ENCODE measurements at places on chromosomes 16 and 17.

- DNase-seq, result no peak
These were observed 301.7 kb upstream of the PMFBP1 start for GRCh38 chr16:72473631-72474030.

DNA sequence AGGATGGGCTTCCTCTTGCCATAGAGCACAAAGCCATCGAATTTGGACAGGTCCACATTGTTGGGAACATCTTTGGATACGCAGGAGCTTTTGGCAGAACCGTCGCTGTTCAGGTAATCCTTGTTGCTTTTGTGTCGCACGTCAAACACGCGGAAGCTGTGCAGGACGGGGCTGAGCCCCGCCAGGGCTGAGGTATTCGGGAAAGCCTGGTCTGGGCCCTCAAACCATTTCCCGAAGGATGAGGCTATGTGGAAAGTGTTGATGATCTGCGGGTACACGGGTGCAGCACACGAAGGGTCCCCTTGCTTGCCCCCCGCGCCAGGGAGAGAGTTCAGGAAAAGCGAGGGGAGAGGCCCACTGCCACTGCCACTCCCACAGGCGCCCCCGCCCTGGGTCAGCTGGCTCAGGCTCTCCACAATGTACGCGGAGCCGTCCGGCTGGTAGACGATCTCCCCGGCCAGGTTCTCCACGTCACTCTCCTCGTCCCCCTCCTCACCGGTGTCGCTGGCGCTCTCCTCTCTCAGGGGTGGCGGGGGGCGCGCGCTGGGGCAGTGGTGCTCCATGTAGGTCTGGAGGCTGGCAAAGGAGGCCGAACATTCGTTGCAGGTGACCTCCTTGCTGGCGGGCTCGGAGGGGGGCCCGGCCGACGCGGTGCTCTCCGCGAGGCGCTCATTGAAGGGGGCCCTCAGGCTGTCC, 88.5 kb downstream of the ZFHX3 start:
- DNase-seq, result no peak

- no peak for DNase-seq
These were observed 20.8 kb downstream of the TRPV2 start for GRCh38 chr17:16435925-16436886.

DNA sequence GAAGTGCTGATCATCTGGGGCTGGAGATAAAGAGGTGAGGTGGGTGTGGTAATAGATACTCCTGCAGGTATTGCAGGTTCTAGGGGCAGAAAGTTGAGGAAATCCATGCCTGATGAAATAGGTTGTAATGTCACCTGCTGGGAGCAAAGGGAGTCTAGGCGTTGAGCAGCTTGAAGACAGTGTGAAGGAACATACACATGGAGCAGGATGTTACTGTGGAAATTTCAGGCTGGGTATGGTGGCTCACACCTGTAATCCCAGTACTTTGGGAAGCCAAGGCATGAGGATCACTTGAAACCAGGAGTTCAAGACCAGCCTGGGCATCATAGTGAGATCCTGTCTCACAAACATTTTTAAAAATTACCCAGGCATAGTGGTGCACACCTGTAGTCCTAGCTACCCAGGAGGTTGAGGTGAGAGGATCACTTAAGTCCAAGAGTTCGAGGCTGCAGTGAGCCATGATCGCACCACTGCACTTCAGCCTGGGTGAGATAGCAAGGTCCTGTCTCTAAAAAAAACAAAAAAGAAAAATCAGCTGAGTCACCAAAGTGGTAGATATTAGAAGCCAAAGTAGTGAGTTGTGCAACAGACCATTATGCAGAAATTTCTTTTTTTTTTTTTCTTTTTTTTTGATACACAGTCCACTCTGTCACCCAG, 9.1 kb upstream of the CRYBA1 start:
- DNase-seq, result no peak

- no peak for DNase-seq
These were observed 21.3 kb downstream of the C16orf74 start for GRCh38 chr16:85729452-85730185.

GRCh38 chr17:5820721-5821456, 236.6 kb upstream of the NLRP1 start:
- DNase-seq, result no peak

- no peak for DNase-seq
These were observed 15.0 kb upstream of the SLC12A3 start for GRCh38 chr16:56849690-56850680.

DNA sequence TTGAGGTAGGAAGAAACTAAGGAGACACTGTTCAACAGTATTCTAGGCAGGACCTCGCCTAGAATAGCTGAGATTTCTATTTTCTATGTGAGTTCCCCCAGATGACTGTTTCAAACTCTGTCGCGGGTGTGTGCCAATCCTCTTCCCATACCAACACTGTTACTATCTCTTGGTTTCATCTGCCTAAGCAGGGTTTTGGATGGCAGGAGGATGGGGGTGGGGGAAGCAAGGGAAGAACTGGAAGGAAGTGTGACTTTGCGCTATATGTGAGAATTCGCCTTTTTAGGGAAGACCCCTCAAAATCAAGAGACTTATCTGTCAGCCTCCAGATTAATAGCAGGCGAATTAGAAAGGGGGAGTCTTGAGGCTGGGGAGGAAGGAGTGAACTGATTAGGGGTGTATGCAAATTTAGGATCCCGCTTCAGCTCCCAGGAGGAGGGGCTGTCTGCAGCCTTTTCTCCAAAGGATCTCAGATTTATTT, 521 bp upstream of the G6PC3 start:
- DNase-seq, result no peak

- DNase-seq, result no peak
These were observed 767.6 kb downstream of the KCNJ18 start for GRCh38 chr17:22459953-22460350.

DNA sequence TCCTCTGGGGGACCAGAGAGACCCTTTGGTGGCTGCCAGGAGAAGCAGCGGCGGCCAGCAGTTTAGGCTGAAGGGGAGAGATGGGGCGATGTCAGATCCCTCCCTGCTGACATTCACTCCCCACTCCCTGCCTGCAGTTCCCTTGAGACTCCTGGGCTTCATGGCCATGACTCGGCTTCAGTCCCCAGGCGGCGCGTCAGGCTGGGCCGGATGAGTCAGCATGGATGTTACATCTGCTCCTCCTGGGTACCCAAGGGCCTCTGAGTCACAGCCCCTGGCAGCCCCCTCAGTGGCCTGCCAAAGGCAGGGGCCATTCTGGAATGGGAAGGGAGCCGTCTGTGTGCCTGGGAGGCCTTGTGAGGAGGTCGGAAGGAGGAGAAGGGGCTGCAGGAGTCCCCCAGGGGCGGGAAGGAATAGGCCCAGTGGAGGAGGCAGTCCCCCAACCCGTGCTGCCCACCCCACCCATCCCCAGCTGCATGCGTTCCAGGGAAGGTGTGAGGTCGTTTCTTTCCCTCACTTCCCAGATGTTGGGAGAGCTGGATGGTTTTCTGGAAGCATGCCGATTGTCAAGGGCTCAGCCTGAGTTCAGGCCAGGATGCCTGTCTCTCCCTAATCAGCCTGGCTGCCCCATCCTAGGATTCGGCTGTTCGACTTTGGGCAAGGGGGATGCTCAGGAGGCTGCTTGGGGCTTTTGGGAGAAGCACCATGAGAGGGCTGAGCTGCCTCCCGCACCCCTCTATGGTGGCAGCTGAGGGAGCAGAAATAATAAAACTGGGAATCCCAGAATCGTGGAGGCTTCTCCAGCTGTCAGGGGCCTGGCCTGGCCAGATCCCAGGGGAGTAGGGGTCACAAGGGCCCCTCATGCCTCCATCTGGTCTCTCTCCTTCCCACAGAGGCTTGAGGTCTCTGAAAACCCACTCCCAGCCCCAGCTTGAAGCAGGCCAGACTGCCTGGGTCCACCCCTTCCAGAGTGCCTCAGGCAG, 9.7 kb downstream of the RHBDL3 start:
- DNase-seq, result no peak

- no peak for DNase-seq
These were observed 169.5 kb downstream of the C16orf78 start for GRCh38 chr16:49542946-49543630.

GRCh38 chr17:57984261-57984890, 3.7 kb downstream of the VEZF1 start:
- DNase-seq, result no peak

GRCh38 chr17:72063262-72063661, 57.6 kb upstream of the SOX9 start:
- no peak for DNase-seq

GRCh38 chr16:48687421-48688038, 77.5 kb upstream of the N4BP1 start:
- no peak for DNase-seq

DNA sequence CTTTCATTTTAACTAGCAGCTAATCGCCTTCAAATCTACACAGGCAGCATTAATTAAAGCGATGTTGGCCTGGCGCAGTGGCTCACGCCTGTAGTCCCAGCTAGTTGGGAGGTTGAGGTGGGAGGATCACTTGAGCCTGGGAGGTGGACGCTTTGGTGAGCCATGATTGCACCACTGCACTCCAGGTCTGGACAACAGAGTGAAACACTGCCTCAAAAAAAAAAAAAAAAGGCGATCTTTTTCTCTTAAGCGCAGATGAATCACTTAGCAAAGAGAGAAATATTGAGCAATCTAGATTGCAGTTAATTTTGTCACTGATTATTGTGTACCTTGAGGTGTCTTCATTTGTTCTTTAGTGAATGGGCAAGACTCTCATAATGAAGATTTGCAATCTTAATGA, 12.4 kb downstream of the SNTB2 start:
- no peak for DNase-seq

- no peak for DNase-seq
These were observed 5.7 kb downstream of the ADGRG1 start for GRCh38 chr16:57634171-57634570.
